Amygdala (tissue), 56 donors: ENCODE measurements at places on chromosomes 4 and X.

GRCh38 chrX:124502166-124502565 is 155.8 kb downstream of the SH2D1A start:
- DNase-seq: no peak

DNA sequence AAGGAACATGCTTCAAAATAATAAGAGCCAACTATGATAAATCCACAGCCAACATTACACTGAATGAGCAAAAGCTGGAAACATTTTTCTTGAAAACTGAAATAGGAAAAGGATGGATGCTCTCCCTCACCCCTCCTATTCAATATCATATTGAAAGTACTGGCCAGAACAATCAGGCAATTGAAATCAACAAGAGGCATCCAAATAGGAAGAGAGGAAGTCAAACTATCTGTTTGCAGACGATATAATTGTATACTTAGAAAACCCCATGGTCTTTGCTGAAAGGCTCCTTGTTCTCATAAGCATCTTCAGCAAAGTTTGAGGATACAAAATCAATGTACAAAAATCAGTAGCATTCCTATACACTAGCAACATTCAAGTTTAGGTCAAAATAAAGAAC is 1562.5 kb upstream of the ADGRL3 start:
- DNase-seq: no peak

GRCh38 chrX:122219735-122220134 is 964.3 kb upstream of the GRIA3 start:
- no peak for DNase-seq

DNA sequence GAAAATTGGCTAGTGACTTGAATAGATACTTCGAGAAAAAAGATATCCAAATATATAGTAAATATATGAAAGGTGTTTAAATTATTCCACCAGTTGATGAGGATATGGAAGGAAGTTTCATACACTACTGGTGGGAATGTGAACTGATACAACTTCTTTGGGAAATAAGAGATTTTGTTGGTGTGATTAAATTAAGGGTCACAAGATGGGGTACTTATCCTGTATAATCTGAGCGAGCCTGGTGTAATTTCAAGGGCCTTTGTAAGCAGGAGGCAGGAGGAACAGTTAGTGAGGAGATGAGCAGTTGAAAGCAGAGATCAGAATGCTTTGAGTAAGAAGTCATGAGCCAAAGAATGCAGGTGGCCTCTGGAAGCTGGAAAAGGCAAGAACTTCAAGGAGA is 192.2 kb downstream of the KCTD8 start:
- DNase-seq: no peak

- no peak for DNase-seq
These were observed 14.1 kb downstream of the XIAP start for GRCh38 chrX:123873956-123874355.

GRCh38 chrX:9977635-9978034 is 10.5 kb downstream of the CLDN34 start:
- DNase-seq: no peak

DNA sequence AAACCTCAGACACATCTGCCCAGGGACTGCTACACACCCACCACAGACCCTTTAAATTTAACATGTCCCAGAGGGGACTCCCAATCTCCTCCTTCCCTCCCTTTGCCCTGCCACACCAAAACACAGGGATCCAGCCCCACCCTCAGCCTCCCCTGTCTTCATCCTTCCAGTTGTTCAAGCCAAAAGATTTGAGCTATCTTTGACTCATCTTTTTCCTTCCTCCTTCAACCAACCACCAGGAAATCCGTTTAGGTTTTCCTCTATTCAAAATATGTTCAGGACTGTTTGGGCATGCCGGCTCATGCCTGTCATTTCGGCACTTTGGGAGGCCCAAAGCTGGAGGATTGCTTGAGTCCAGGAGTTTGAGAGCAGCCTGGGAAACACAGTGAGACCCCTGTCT is 6.9 kb upstream of the STK32B start:
- DNase-seq: no peak

GRCh38 chr4:155321006-155321405 is 55.8 kb downstream of the MAP9 start:
- no peak for DNase-seq

GRCh38 chrX:153568451-153569011 is 30.4 kb downstream of the CCNQ start:
- no peak for DNase-seq

DNA sequence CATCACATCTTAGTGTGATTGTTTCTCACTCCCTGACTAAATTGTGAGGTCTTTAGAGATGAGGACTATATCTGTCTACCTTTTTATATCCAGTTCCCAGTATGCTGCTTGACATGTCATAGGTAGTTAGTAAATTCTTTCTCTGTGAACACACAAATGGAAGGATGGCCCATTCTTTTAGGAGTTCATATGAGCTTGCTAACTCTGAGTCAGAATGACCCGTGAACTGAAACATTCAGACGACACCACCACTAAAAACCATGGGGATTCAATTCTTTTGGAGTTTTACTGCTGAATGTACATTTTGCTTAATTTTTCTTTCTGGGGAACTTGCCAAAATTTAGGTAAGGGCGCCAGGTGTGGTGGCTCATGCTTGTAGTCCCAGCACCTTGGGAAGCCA is 13.9 kb downstream of the OFD1 start:
- no peak for DNase-seq

GRCh38 chr4:151169900-151170299 is 70.5 kb downstream of the RPS3A start:
- DNase-seq: no peak

GRCh38 chrX:6644411-6644810 is 109.5 kb upstream of the VCX3A start:
- no peak for DNase-seq

GRCh38 chrX:45980726-45981125 is 564.5 kb downstream of the ZNF674 start:
- DNase-seq: no peak

DNA sequence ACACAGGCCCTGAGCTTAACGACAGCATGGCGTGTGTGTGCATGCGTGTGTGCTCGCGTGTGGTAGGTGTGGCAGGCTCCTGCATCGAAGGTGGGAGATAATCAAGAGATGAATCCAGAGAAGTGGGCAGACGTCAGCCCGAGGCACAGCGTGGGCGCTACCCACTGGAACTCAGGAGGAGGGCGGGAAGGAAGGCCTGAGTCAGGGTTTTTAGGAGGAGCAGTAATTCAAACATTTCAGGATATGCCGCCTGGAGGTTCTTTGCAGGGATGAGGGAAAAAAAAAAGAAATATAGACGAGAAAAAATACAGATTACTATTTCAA is 66.3 kb upstream of the STX18 start:
- DNase-seq: no peak

- no peak for DNase-seq
These were observed 1.3 kb downstream of the GAR1 start for GRCh38 chr4:109816894-109817293.

DNA sequence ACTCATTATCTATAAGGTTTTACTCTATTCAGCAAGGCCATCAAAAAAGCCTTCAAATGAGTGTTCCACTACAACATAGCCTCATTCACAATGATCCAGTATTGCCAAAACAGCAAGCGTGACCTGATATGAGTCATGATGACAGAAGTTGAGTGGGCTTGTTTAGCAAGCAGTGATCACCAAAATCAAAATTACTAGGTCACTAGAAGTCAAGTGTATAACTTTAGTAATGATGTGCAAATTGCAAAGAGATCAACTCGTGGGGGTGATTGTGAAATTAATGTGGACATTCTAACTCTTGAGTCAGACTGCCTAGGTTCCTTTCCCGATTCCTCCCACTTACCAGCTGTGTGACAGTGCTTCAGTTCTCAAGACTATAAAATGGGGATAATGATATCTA is 124.5 kb downstream of the CHM start:
- DNase-seq: no peak

- no peak for DNase-seq
These were observed 49.1 kb downstream of the ARHGEF9 start for GRCh38 chrX:63735882-63736281.
